ENCODE measurements at places on chromosomes 2 and 18.

- no peak for DNase-seq
Measured at GRCh38 chr2:239569401-239570090, 168.7 kb upstream of the HDAC4 start.

DNA sequence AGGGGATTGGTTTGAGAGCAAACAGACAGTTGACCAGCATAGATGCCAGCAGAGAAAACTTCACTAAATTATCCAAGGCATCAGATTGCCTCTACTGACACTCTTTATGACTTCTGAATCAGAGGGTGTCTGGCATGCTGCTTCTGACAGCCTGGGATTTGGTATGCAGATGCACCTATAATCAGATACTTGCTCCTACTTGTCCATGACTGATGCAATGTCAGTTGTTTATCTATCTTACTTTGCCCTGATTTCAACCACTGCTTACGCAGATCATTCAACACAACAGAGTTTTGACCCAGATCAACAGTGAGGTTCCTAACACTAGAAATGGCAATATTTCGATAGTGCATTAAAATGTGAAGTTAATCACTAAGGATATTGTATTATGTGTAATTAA lies 22.6 kb upstream of the CALCRL start:
- DNase-seq = no peak

DNA sequence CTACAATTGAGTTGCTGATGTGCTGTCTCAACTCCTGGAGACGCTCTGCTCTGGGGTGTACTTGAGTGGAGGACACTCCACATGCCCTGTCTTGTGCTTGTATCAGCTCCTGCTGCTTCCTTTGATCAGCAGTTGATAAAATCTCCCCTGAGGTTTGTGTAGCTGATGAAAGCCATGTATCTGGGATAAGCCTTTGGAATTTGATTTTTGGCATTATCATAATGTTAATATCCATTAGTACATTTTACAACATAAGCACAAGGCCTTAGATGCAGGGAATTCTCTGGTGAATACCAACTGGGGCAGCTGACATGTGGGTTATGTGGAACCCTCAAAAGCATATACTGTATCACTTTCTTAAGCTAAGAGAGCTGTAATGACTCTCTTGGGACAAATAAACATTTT lies 222.7 kb upstream of the ITGA4 start:
- no peak for DNase-seq

DNA sequence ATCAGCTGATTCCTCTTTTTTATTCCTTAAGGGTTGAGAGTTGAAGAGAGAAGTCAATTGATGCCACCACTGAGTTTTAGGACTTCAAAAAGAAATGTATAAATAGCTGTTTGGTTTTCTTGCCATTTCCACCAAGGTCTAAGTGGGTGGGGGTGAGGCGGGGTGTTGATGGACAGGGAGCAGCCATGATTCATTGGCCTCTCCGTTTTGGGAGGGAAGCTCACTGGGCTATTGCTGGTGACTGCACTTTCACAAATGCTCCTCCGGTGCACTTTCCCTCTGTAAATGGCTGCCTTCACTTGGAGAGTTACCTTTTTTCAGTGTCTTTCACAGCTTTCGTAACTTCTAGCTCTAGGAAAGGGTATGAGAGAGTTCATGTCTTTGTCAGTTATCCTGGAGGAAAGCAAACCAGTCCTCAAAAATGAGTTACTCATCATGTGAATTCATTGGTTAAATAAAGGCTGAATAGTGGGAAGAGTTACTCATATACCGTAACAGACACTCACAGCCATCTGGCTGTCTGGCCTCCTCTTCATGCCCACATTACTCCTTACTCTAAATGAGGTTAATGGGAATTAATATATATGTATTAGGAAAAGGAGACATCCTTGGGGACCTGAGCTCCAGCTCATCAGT lies 17.4 kb upstream of the CTAGE1 start:
- DNase-seq = no peak

DNA sequence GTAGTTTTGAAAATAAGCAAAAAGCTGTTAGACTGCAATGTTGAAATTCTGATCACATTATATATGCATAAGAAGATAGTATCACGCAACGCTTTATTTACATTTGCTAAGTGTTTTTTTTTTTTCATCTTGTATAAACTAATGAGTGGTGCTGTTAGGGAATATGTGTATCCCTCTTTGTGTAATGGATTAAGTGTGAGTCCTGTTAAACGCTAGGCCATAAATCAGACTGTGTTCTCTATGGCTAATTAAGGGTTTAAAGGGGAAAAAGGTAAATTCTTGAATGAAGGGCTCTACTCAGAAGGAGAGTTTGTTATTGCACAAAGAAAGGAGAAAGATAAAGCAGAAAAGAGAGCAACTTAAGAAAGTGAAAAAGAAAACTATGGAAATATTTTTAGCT lies 4.8 kb upstream of the ASXL3 start:
- no peak for DNase-seq

DNA sequence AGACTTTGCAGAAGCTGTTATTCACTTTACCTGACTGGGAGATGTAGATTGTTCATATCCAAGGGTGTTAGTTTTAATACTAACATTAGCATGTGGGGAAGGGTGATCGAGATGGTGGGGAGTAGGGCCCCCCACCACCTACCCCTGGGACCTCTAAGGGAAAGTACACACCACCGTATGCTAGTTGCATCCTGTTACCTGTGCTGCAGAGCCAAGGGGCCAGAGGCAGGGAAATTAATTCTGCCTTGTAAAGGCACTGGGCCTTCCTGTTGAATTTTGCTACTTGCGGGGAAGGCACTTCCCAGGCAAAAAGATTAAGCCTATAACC lies 9.0 kb downstream of the STEAP3 start:
- no peak for DNase-seq

DNA sequence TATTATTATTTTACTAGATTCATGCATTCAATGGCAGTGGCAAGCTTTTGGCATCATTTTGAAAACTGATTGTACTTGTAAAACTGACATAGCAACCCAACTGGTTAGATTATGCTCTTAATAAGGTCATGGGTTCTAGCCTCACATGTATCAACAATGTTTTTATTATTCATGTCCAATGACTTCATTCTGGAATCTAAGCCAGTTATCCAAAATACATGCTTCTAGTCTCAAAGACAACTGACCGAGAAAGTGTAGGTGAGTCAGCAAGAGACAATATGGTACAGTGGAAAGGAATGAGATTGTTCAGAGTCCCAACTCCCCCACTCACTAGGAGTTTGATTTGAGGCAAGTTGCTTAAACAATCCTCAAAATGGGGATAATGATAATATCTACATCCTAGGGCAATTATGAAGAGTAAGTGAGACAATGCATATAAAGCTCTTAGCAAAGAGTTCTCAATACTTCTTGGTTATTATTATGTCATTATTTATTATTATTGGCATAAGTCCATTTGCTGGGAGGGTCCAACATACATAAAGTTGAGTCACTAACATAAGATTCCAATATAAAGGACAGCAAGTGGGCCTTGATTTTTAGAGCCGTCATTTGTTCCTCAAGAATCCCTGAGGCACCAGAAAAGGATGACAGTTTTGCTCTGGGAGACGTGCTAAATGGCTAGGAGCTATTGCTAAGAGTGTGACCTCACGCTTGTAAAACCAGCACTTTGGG lies 99.4 kb downstream of the NEB start:
- no peak for DNase-seq

DNA sequence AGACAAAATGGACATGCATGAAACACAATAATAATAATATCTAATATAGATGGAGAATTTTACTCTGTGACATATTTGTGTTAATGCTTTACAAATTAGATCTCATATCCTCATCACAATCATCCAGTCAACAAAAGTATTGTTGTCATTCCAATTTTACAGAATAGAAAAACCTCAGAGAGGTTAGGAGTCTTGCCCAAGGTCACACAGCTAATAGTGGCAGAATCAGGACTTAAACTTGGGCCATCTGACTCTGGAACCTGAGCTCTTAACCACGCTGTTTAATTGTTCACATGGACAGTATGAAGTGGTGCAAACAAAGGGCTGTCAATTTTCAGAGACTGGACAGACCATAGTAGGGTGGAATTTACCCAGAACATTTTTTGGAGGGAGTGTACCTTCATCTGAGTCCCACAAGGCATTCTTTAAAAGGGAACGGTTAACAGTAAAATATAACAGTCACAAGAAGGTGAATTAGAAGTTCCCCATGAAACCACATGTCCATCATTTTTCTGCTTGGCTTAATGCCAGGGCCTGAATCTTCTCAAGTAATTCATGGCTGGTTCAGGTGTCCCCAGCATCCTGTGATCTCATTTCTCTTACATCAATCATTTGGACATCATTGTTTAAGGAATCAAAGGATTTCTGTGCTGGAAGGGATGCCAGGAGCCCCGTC lies 35.4 kb upstream of the CCDC93 start:
- no peak for DNase-seq

DNA sequence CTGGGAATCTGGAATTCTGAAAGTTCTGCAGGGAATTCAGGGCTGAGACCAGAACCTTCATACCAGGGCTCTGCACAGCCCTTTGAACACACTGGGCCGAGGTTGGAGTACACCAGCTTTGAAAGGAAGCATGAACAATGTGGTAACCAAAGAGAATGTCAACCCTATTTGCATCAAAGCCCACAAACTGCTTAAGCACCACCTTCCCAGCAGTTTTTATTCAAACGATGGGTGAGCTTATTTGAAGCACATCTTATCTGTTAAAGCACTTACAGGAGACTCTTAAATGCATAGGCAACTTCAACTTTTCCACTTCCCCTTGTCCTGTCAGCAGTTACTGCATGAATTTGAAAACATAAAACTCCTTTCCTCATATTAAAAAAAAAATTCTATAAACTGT lies 96.6 kb downstream of the TXNL1 start:
- DNase-seq = no peak

- DNase-seq = no peak
Measured at GRCh38 chr2:145277922-145278321, 758.0 kb upstream of the ZEB2 start.

GRCh38 chr2:105383432-105384166 lies 15.3 kb downstream of the FHL2 start:
- DNase-seq = no peak

DNA sequence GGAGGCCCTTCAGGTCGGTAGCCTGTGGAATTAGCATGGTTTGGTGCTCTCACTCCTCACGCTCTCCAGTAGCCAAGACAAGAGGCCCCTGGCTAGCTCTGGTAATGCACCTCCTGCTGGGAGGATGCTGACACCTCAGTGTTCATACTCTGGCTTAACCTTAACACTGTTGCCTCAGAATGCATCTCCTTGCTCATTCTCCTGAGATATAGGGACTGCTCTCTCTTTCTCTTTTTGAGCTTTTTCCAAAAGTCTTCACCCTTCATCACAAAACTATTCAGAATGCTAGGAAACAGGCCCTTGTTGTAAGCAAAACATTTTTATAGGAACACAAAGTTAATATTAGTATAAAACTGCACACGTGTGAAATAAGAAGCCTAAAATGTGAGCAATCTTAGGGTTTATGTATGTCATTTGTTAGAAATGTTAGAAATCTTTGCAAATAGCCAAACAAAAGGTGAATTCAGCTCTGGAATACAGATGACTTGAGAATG lies 17.3 kb upstream of the IMPA2 start:
- no peak for DNase-seq

GRCh38 chr2:45009303-45009927 lies at the start of gene SIX2:
TSS of gene SIX2 (minus strand) at chr2:45009452. CDS start at chr2:45009110, 342 bp downstream.
- DNase-seq = no peak

DNA sequence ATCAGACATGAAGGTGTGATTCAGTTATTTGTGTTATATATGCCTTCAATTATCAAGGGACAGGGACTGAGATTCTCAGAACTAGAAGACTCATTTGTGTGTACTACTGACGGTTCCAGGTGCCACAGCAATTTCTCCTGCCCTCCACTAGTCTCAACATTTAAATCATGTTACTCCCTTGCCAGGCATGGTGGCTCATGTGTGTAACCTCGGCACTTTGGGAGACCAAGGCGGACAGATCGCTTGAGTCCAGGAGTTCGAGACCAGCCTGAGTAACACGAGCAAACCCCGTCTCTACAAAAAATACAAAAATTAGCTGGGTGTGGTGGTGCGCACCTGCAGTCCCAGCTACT lies 1.1 kb downstream of the CNDP2 start:
- DNase-seq = no peak

DNA sequence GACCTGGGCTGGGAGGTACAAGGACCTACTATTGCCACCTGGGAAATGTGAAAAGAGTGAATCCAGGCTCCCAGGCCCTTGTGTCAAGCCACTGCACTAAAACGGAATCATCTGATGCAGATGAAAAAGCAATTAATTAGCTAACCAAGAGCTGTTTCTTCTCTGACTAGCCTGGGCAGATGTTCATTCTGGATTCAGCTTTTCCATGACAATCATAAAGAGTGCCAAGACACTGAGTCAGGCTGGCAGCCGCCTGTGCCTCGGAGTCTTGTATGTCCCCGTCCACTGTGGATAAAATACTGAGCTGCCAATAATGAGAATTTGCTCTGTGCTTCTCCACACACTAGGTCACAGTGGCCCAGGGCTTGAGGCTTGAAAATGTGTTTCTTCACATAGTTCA lies 21.7 kb upstream of the LCLAT1 start:
- DNase-seq = no peak

DNA sequence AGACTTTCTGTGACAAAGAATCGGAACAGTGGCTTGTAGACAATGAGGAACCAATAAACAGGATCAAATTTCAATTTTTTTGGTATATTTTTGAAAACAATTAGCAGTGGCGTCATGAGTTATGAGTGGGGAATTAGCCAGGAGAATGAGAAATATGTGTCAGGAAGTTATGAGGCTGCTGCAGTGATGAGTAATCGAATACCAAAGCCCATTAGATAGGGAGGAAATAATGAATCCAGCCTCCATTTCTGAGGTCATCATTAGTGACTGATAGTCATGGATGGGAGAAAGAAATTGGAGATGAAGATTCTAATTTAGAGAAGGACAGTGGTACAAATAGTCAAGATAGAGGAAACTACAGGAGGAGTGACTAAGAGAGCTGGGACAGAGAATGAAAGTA lies 673.1 kb upstream of the VRK2 start:
- no peak for DNase-seq

GRCh38 chr2:229539628-229540027 lies 174.7 kb downstream of the DNER start:
- DNase-seq = no peak

GRCh38 chr2:6186332-6187151 lies 494.4 kb downstream of the SOX11 start:
- DNase-seq = no peak

DNA sequence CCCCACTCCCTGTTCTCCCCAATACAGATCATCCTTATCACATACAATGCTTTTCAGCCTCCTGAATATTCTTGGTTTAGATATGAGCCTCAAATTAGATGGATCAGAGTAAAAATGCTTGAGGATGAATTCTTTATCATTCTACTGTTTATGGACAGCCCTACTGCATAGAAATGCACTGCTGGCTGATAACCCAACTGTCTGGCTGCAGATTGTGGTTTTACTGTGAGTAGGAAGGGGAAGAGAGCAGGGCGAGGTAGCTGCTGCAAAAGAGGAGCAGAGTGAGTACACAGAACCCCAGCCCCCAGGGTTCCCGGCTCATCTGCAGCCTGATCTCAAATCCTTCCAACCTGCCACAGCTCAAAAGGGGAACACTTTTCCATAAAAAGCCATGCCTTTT lies 29.4 kb upstream of the NCOA1 start:
- DNase-seq = no peak

DNA sequence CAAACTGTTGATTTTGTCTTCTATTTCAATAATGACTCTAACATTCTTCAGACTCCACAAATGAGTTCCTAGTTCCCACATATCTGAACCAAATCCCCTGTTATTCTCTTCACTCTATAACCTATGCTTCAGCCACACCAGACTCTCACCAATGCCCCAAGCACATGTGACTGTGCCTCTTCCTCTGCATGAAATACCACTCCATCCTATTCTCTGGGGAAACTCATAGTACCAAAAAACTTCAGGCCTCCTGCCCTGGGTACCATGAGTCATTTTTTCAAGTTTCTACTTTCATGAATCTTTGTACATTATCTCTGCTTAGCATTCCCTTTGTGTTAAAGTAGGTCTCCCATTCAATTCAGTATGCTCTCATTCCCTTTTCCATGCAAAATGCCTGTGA lies 353.2 kb downstream of the ZEB2 start:
- no peak for DNase-seq

All from stimulated activated naive CD4-positive, alpha-beta T cell (primary cell).